SK-MEL-5 (cell line): ENCODE measurements at places on chromosomes 3 and 15.
A peak's percentile ranks its signal among the peaks of the same experiment; 100 is the strongest.

GRCh38 chr3:46282696-46283095 is 40.4 kb downstream of the CCR3 start:
- DNase-seq = no peak

DNA sequence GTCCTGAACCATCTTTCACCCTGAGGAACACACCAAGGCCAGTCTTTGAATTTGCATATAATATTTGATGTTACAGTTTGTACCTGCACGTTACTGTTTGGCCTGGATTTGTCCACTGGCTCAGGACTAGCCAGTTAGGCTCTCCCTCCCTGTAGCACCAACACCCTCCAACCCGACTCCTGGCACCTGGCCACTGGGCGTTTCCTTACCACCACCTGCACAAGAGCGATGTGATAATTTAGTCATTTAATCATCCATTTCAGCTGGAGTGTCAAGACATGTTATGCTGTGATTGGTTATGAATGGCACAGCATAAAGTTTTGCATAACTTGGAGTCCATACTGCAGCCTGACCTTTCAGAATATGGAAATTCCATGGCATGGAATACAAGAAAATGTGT is 242.4 kb downstream of the KCNMB2 start:
- DNase-seq = no peak

DNA sequence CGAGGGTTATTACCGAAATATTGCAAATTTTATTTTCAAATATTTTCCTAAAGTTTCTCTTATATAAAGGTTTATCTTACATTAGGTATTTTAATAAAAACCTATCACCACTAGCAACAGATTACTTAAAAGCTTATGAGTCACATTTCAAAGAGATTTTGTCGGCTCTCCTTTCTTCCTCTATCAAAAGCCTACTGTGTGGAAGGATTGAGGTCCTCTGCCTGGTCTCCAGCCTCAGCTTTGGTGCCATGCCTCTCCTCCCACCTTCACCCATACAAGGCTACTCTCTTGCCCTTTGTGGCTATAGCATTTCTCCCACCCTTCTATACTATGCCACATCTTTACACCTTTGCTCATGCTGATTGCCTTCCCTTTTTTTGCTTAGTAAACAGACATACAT is 199.3 kb downstream of the TNIK start:
- DNase-seq = no peak

DNA sequence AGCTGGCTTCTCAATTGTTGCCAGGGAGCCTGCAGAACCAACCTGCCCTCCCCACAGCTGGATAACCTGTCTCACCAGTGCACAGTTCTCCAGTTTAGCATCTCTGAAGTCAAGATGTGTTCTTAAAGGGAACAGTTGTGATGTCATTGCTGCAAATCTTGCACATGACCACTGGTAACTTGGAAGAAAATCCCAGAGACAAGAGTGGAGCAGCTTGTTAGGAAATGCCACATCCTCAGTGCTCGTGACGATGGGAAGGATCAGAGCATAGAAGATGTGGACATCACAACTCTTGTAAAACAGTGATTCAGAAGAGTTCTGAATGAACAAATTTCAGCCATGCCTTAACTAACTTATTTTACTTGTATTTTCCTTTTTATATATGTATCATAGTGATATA is 36.1 kb upstream of the LIMD1 start:
- DNase-seq = no peak

DNA sequence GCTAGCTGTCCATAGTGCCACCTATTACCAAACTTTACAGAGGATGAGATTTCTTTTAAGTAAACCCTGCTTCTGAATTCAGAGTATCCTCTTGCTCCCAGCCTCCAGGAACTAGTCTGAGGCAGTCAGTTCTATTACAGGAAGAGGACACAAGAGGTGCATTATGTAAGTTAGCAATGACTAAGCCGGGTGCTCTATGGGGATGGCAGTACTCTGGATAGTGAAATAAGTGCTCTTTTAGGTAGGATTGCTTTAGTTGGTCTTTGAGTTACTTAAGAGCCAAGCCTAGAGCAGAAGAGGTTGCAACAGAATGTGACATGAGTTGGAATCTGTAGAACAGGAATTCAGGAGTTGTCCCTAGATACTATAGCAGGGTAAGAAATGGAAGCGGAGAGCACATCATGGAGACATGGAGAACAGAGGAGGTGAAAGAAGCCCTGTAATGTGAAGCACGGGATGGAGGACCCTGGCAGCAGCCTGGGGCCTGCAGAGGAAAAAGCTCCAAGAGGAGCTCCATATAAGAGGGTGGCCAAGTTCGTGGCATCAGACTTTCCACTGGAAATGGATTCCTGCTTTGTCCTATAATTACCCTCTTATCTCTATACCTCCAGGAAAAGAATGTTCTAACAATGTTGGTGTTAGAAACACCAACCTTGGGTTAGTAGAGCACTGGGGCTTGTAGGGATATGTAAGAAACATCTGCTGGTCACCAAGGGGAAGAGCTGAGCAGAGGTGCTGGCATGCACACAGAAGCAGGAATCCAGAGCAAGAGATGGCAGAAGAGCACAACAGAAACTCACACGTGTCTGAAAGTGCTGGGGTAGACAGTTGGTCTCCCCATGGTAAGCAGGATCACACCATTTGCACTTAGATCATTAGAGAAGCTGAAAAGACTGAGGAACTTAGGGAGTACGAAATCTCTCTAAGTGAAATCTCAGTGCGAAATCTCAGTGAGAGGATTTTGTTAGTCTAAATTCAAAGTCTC is 851.1 kb downstream of the FHIT start:
- no peak for DNase-seq

DNA sequence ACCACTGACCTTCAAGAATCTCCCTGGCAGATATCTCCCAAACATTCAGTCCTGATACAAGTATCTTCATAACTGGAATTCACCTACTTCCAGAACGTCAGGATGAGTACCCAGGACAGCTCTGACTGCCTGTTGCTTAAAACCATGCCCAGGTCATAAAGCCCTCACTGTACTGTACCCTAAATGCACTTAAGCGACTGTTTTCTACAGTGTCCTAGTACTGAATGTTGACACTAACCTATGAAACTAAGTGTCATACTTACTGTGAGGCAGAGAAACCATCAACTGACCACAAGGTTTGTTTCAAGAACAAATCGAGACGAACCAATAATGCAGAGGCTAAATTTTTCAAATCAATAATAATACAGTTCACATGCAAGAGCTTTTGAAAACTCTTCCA is 178.7 kb upstream of the NSMCE3 start:
- DNase-seq = no peak

DNA sequence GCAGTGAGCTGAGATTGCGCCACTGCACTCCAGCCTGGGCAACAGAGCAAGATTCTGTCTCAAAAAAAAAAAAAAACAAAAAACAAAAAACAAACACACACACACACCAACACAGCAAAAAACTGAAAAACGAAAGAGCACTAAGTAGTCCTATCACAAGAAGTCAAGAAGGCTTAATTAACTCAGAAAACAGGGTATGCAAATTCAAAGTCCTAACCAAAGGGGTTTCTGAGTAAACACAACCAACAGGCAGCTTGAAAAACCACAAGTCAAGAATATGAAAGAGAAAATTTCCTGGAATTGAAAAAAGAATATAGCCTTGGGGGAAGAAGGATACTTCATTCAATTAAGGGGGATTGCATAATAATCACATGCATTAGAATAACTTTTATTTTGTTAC is 37.7 kb upstream of the PARP14 start:
- peak; percentile 34 for DNase-seq

GRCh38 chr3:45510519-45510918 is 84.0 kb upstream of the LIMD1 start:
- no peak for DNase-seq

GRCh38 chr3:29512641-29513040 is 231.8 kb downstream of the RBMS3 start:
- peak; percentile 55 for DNase-seq

GRCh38 chr3:150545419-150546225 is 674 bp downstream of the SERP1 start:
- DNase-seq = no peak

GRCh38 chr3:112391648-112392047 is 58.7 kb downstream of the CD200 start:
- DNase-seq = no peak

GRCh38 chr3:44628716-44629115 is 3.9 kb downstream of the ZNF197 start:
- peak; percentile 84 for DNase-seq

- no peak for DNase-seq
Observed at GRCh38 chr3:79018265-79018664, 749.5 kb downstream of the ROBO1 start.

GRCh38 chr3:161915418-161915750 is 418.8 kb downstream of the OTOL1 start:
- DNase-seq = no peak

GRCh38 chr3:112557976-112558375 is 3.8 kb downstream of the ATG3 start:
- DNase-seq = no peak

DNA sequence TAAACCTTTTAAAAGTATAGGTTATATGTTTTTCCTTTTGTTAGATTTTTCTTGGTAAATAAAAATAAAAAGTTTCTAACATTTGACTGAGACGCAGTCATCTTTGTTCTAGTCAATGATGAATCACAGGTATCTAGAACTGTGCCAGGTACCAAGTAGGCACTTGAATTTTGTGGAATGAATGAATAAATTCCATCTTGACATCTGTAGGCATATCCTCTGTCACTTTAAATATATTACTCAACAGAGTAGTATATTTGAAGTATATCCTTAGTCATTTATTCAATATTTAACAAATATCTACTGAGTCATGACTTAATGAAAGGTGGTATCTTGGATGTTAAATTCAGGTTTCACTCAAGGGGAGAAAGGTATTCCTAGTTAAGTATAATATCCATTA is 828.4 kb downstream of the TUSC7 start:
- no peak for DNase-seq
